ENCODE measurements at places on chromosomes 11 and 22.

- DNase-seq = peak; percentile 78
These were observed 935 bp downstream of the QSER1 start for GRCh38 chr11:32893343-32894148.

DNA sequence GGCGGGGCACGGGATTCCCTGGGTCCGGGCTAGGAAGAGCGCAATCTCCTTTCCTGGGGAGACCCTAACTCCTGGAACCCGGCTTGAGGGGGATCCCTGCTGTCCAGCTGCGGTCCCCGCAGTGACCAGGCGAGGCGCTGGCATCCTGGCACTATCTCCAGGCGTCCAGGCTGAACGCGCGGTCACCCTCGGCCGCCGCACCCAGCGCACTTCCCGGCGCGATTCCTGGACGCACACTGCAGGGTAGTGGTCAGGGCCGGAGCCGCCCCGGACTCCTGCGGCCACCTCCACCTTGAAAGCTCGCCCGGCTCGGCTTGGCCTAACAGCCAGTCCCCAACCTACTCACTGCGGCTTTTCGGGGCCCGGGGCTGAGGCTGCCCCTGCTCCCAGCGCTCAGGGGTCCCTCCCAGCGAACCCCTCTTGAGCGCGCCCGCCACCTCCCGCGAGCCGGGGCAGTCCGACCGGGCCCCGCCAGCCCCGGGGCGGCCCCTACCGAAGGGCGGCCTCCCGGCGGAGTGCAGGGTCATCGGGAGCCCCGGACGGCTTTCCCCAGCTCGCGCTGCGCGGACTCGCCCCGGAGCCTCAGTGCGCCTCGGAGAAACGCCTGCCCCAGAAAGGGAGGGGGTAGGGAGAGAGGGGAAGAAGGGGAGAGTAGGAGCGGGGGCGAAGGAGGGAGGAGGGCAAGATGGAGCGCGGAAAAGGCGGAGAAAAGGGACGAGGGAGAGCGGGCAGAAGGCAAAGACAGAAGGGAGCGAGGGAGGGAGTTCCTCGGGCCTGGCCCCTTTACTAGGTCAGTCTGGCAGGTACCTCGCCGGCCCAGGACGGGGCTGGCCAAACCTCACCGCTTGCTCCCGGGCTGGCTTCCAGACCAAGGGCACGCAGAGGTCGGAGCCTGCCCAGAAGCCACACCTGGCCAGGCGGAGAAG, 1.0 kb downstream of the POU2AF3 start:
- DNase-seq = peak; percentile 9

DNA sequence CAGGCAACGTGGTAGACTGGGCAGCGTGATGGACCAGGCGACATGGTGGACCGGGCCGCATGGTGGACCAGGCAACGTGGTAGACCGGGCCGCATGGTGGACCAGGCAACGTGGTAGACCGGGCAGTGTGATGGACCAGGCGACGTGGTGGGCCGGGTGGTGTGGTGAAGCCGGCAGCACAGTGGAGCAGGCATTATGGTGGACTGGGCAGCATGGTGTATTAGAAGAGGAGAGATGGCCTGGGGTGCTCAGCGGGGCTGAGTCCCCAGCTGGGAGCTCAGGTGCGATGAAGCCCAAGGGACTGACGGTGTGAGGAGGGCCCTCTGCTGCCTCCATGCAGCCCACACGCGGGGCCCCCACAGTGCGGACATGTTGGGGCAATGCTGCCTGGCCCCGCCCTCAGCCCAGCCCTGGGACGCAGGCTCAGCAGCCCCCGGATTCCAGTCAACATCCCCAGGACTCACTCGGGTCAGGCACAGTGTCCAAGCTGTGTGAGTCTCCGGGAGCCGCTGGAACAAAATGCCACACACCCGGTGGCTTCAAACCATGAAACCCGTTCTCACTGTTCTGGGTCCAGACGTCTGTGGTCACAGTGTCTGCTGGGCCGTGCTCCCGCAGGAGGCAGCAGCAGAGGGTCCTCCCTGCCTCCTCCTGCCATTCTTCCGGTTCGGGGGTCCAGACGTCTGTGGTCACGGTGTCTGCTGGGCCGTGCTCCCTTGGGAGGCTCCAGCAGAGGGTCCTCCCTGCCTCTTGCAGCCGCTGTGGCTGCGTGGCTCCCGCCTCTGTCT, 1084.9 kb downstream of the BRD1 start:
- DNase-seq = no peak

- DNase-seq = no peak
These were observed 8.3 kb upstream of the KRTAP5-7 start for GRCh38 chr11:71518506-71519471.

- DNase-seq = no peak
These were observed 28.8 kb downstream of the DKK3 start for GRCh38 chr11:11979488-11980117.

GRCh38 chr11:61345954-61346843, 13.2 kb downstream of the TKFC start:
- DNase-seq = peak; percentile 43

DNA sequence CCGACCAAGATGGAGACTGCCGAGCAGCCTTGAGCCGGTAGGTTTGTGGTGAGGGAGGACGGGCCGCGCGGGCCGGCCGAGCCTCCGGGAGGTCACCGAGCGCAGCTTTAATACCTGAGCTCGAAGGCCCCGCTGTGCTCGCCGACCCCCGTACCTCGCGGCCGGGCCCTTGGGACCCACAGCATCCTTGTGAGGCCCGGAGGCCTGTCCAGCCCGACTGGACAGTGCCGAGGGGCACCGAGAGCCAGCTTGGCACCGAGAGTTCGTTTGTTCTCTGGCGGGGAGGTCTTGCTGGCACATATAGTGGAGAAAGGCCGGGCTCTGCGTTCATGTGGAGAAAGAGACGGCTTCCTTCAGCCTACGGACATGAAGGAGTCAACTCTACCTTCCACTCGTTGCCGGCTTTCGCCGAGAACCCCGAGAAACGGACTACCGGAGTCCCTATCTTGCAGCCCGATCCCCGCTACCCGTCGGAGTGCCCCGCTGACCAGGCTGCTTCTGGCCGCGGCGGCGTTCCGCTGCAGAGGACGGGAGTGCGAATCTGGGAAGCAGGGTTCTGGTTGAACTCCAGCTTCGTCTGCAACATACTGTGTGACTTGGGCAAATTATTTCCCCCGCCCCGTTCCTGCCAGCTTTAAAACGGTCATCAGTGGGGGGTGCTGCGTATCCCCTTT, 349 bp downstream of the TSSC4 start:
- DNase-seq = peak; percentile 21

DNA sequence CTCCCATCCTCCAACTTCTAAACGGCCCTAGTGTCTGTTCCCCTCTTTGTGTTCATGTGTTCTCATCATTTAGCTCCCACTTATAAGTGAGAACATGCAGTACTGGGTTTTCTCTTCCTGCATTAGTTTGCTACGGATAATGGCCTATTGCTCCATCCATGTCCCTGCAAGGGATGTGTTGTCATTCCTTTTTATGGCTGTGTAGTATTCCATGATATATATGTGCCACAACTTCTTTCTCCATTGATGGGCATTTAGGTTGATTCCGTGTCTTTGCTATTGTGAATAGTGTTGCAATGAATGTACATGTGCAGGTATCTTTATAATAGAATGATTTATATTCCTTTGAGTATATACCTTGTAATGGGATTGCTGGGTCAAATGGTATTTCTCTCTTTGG, 5.6 kb upstream of the SMIM38 start:
- DNase-seq = no peak

DNA sequence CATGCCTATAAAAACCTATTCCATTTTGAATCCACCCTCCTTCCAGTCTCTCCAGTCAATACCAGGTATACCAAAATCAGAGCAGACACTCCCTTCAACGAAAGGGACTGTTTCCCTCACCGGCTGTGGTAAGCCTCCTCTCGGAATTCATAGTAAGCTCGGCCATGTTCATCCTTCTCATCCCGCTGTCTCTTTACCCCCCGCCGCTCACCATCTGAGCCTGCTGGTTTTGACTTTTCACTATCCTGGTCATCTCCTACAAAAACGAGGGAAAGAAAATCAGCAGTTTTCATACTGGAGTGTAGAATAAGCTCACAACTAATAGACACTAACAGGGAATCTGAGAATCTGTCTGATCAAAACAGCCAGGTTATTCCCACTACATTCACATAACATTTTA, 3.1 kb downstream of the HNRNPUL2 start:
- no peak for DNase-seq
